ENCODE measurements at places on chromosomes 2 and 18.
A peak's percentile ranks its signal among the peaks of the same experiment; 100 is the strongest.

GRCh38 chr2:168060986-168061750 lies 186.2 kb downstream of the STK39 start:
- no peak for DNase-seq

DNA sequence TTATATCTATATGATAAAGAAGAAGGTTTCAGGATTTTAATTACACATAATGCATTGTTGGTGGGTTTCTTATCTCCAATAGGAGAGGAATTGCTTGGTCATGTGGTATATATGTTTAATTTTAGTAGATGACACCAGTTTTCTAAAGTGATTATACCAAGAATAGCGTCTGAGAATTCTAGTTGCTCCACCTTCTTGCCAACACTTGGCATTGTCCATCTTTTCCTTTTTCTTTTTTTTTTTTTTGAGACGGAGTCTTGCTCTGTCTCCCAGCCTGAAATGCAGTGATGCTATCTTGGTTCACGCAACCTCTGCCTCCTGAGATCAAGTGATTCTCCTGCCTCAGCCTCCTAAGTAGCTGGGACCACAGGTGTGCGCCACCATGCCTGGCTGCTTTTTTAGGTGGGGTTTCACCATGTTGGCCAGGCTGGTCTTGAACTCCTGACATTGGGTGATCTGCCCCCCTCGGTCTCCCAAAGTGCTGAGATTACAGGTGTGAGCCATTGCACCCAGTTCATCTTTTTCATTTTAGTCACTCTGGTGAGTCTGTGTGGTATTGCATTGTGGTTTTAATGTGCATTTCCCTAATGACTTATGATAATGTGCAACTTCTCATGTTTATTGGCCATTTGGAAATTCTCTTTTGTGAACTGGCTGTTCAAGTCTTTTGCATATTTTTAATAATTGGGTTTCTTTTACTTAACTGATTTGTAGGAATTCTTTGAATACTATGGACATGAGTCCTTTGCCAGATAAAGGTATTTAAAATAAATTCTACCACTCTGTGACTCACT lies 37.3 kb upstream of the ZNF512 start:
- DNase-seq = no peak

DNA sequence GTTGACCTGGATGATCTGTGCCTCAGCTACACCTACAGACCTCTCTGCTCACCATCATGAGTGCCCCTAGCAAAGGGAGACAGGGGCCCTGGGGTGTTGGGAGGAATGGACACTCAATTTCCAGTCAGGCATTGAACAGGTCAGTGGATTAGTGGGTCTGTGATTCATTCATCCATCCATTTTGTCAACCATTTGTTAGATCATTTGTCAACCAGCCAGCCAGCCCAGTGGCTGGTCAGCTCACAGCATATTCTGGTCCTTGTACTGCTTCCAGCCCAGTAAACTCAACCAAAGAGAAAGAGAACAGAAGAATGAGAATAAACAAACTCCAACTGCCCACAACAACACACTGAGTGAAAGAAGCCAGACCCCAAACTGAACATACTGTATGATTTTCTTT lies 4.6 kb upstream of the KLF11 start:
- DNase-seq = no peak

GRCh38 chr2:152443771-152444170 lies 108.8 kb downstream of the FMNL2 start:
- no peak for DNase-seq

DNA sequence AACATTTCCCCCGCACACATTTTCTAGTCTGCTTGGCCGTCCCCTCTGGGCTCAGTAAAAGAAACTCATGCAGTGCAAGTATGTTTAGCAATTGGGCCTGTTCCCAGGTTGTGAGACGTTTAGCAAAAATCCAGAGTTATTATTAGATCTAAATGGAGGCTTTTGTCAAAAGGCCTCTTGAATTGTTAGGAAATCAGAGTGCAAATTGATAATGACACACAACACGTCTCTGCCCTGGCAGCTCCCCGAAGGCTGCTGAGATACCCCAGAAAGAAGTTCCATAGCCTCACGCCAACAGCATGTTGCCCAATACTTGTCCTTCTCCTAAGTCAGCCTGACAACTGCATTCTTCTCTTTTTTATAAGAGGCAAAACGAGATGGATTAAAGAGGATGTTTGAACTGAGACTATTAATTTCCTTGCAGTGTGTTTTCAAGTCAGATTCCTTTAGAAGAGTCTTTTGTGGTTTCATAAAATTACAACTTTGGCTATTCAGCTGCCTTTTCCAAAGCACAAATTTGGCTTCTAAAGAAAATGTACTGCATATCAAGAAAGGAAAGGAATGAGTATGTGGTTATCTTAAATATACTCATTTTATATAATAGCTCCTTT lies 202.2 kb downstream of the TRIB2 start:
- no peak for DNase-seq

DNA sequence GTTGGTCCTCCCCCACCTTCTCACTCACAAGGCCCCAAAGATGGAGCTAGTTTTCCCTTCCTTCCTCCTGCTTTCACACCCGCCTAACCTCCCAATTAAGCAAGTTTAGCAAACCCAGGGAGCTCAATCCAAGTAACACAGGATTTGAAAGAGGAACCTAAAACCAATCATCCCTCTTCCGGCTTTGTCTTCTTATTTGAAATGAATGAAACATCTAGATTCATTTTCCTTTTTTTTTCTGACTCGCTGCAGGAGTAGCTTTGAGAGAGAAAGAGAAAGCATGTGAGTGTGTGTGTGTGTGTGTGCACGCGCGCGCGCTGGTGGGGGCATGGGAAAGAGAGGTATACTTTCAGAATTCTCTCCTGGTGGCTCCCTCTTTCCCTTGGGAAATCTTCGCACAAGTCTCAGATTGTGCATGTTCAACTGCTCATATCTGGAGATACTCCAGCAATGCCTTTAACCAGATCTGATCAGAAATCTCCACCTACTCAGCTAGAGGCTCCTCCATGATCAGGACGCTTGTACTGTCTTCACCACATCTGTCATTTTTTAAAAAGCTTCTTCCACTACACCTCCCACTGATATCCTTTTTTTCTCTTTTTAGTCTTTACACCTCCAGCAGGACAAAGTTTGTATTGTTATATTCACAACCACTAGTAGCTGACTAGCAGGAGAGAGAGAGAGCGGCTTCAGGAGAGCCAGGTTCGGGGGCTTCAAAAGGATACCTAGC lies 1.7 kb downstream of the SLC8A1 start:
- no peak for DNase-seq

DNA sequence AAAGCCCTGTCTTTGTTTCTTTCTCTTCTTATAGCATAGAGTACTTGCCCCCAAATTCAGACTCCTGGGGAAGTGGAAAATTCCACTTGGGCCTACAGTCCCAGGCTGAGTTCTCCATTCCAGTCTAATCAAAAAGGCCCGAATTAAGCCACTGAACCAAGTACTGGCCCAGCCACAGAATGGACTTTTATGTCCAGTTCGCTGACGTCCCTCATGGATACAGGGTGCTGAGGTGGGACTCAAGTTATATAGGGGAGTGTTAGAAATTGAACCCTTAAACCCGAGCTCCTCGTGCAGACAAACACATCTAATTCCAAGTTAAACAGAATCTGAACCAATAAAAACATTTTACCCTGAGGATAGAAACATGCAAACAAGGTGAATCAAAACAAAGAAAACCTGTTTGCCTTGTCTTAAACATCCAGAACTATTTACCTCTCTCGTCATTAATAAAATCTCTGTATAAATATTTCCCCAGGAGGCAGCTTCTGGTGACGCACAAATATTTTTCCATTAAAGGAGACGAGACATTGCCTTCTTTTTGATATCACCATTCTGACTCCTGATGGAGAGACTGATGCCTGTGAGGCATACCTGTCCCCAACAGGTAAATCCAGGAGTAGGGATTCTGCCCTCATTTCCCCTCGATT lies 136.8 kb upstream of the ARL4C start:
- no peak for DNase-seq

DNA sequence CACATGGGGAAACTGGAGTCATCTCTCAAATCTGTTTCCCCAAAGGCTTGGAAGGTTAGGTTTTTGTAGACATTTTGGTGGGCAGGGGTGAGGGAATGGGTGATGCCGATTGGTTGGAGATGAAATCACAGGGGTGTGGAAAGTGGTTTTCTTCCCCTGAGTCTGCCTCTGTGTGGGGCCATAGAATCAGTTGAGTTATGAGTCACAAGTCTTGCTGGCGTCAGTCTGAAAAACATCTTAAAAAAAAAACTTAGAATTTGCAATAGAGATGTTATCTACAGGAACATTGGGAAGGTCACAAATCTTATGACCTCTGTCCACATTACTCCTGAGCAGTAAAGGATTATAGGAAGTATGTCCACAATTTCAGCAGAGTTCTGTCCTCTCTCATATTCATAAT lies 314.6 kb downstream of the CNTNAP5 start:
- no peak for DNase-seq

- DNase-seq = peak; percentile 23
Measured at GRCh38 chr2:64203858-64204632, 59.8 kb upstream of the PELI1 start.
